ENCODE measurements at places on chromosomes 1 and 21.

DNA sequence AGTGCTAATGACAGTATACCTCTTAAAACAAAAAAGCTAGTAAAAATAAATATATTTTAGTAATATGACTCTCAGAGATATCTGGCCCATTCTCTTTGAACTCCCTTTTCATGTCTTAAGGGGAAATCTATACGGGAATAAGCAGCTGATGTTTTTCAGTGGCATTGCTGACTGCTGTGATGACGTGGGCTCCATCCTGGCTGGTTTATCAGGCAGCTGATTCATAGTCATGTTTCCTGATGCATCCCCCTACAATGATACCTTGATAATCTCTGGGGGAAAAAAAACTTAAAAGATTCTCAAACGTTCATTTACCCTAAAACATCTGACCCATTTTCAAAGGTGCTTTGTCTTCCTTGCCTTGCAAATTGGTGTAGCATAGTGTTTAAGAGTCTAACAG, 53.8 kb downstream of the ABCA4 start:
- peak; percentile 94 for DNase-seq

DNA sequence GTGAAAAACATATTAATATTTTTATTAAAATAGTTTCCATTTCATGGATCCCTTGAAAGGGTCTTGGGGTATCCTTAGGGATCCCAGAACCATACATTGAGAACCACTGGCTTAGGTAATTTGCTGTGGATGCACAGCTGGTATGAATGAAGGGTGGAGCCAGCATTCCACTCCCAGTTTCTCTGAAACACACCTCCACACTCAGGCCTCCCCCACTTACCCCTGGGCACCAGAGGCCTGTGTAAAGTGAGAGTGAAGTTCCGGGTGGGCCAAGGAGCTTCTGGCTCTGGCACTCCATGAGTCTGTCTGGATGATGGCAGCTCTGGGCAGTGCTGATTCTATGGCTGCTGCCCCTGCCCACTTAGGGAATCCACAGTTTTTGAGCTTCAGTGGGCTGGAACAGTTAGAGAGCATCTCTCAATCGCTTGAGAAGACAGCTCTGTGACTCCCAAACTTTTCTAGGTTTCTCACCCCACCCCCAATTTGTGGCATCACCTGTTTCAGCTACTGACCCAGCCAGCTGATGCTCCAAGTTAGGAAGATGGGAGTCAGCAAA, 57.8 kb upstream of the CD1D start:
- no peak for DNase-seq

DNA sequence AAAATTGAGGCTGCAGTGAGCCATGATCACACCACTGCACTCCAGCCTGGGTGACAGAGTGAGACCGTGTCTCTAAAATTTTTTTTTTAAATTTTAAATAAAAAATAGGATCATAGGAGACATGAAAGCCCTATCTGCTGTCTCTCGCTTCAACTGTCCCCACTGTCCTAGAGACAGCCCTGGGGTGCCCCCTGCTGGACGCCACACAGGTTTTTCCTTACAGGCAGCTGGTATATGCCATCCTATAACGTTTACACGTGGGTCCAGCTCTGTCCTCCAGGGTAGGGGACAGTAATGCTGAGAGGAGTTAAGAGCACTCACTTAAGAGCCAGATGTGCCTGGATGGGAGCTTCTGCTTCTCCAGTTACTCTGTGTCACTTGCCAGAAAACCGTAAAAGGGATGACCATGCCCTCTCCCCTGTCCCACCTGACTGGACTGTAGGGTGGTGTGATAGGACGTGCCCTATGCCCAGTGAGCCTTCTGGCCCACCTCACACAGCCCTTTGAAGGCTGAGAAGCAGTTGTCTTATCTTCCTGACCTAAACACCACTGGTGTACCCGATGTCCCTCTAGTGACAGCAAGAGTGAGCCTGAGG, 8.5 kb downstream of the FBXO2 start:
- DNase-seq: peak; percentile 60

DNA sequence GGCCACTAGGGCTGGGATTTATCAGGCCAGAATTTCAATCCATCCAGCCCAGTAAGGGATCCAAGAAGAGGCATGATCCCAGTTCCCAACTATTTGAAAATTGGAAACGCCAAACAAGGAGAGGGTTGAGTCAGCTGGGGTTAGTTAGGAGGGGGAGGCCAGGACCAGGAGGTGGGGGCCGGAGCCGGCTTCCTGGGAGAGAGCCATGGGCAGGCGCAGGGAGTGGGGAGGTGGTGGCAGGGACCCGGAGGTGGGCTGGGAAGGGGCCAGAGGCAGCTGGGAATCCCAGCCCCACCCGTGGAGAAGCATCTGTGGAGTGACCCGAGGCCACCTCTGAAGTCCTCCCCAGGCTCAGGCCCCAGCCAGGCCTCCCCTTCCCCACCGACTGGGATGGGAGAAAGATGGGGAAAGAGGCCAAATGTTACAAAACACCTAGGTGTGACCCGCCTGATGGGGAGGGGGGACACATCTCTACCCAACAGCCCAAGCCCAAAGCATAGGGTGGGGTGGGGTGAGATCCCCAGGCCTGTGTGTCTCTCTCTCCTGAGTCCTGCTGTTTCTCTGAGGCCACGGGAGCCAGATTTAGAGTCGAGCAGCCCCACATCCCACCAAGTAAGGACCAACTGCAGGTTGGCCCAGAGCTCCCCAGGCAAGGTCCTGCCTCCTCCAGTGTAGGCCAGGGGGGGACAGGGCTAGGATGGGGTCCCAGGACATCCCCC, 10.1 kb downstream of the HSPG2 start:
- DNase-seq: peak; percentile 82

- peak; percentile 52 for DNase-seq
Observed at GRCh38 chr1:173097001-173097400, 46.3 kb upstream of the TNFSF18 start.

DNA sequence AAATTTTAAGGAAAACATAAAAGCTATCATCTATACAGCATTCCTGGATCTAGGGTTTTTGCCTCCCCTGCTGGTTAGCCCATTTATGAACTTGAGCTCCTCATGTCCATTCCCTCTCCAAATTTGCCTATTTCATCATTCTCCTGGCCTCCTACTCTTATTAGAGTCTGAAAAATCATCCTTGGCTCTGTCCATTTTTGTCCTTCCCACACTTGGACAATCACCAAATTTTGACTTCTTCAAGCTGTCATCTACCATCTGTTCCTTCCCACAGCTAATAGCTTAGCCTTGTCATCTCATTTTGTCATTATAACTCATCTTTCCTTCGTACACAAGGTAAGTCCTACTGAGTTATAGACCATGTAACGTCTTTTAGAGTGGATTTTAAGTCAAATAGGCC, 2.2 kb upstream of the HENMT1 start:
- no peak for DNase-seq
